Suppressor macrophage (primary cell): ENCODE measurements at places on chromosomes 6 and 20.
A peak's percentile ranks its signal among the peaks of the same experiment; 100 is the strongest.

DNA sequence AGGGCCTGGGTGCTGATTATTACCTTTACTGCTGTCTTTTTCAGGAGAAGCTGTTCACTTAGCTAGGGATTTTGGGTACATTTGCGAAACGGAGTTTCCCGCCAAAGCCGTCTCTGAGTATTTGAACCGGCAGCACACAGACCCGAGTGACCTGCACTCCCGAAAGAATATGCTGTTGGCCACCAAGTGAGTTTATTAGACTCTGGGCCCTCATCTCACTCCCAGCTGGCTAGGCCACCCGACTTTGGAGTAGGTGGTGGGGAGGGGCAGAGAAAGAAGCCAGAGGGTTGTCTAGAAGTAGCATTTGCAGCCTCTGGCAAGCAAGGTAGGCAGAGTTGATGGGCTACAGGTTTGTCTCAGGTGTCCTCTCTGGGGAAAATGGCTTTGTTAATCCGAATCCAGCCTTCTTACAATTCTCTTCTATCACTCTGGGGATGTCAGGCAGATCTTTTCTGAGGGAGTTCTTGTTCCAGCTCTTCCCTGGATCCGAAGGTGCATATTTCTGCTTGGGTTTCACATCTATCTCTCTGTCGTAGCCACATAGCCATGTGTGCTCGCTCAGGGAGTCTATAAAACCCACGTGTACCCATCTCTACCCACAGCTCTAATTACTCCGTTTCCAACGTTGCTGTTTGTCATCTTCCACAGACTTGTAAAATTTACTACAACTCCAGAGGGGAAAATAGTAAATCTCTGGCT lies 21.6 kb downstream of the TFAP2B start:
- no peak for DNase-seq

DNA sequence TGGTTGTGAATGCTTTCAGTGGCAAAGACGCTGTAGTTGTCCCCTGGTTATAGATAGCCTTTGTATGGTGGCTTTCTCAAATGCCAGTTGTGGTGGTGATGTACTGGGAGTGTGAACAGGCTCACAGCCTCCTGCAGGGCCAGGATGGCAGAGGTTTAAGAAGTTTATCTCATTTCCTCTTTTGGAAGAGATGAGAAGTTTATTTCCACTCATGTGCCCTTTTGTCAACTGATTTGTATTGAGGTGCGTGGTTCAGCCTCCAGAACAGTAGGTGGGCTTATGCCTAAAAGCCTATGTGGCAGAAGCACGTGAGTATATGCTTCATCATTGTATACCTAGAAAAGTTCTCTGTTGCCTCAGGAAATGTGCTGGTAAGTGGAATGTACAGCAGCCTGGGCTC lies 13.7 kb upstream of the ZFP57 start:
- DNase-seq, result peak; percentile 34

DNA sequence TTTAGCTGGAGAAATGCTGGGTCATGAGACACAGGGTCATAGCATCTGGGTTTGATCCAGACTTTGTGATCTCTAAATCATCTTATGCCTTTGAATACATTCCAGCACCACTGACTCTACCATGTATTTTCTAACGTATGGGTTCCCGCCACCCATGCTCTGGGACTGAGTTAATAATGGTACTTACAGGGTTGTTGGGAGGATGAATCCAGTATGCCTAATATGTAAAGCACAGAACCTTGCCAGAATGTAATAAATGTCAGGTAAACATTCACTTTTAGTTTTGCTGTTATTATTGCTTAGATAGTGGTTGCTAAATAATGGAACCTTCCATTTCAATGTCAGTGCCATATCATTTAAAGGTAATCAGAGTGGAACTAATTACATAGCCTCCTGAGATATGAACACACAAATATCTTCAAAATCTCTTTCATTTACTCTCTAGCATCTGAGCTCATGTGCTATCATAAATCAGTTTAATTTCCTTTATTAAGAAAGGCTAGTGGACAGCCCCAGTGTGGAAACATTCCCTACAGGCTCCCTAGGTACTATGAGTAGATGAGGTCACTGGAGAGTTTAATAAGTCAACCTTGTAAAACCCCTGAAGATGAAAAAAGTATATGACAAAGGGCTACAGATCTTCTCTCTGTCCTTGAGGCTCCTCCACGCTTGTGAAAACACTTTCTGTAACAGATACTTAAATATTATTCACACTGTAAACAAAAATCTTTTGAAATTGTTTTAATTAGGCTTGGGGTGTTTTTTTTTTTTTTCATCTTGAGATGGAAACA lies 226.6 kb downstream of the ALDH8A1 start:
- DNase-seq, result peak; percentile 27

- DNase-seq, result peak; percentile 29
Observed at GRCh38 chr20:37346535-37347346, 801 bp downstream of the SRC start.

DNA sequence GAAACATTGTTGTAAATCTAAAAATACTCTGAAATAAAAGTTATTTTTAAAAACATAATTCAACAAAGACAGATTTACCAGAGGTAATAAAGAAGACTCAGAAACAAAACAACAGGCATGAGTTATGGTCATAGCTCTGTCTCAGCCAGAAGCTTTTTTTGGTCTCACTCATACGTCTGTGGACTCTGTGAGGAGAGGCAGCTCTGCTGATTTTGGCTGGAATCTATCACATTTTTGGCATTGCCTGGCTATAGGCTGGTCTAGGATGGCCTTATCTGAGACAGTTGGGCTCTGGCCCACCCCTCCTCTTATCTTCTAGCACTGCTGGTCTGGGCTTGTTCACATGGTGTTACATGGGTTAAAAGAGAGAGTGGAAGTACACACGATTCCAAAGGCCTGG lies 514.0 kb upstream of the BTBD3 start:
- DNase-seq, result no peak

DNA sequence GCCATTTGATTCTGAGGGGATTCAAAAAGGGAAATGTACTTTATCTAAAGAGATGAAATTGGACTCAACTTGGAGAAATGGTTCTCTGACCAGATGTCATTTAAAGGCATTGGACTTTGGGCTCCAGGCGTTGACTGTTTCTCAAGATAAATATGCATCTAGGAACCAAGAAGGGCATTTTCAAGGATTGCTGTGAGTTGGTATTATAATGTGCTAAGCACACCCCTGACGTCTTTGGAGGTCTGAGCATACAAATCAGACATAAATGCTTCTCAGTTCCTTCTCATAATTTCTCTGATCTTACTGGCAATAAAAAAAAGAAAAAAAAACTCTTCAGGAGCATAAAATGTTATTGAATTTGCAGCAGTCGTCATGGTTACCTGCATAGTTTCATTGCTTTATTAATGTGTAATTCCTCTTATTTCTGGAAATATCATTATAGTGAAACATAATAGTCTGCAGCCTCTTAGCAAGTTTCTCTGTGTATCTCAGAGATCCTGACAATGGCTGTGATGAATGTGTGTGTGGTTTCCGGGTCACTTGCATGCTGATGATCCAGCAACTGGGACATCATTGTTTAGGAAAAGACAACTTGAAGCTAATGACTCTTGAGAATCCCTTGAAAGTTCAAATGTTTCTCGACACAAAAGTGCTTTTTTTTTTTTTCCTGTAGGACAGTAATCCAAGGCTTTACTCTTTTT lies 136.0 kb downstream of the AIG1 start:
- DNase-seq, result no peak

GRCh38 chr6:107556082-107556481 lies 66.2 kb downstream of the SOBP start:
- DNase-seq, result no peak

DNA sequence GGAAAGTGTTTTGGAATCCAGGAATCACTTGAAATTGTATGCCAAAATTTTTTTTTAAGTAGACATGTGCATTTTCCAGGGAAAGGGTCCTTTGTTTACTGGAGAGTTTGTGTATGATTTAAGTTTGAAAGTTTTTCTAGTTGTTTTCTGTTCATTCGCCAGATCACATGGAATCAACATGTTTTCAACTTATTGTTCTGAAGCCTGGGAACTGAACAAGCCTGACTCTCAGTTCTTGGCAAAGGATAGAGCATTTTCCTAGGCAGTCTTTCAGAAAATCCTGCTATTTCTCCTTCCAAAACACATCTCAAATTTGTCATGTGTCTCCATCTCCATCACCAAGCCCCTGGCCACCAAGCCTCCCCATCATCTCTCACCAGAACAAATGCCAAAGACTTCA lies 374.8 kb downstream of the MAFB start:
- DNase-seq, result no peak

DNA sequence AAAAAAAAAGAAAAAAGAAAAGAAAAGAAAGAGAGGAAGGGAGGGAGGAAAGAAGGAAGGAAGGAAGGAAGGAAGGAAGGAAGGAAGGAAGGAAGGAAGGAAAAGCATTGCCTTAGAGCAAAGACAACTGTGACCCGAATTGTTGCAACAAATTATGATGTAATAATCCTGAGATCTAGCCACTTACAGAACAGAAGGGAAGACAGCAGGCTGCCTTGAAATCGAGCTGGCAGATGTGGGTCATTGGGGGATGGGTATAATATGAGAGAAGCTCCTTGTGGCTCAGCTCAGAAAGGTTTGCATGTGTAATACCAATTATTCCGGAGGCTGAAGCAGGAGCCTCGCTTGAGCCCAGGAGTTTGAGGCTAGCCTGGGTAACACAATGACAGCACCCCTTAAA lies 208.1 kb upstream of the PROKR2 start:
- no peak for DNase-seq

DNA sequence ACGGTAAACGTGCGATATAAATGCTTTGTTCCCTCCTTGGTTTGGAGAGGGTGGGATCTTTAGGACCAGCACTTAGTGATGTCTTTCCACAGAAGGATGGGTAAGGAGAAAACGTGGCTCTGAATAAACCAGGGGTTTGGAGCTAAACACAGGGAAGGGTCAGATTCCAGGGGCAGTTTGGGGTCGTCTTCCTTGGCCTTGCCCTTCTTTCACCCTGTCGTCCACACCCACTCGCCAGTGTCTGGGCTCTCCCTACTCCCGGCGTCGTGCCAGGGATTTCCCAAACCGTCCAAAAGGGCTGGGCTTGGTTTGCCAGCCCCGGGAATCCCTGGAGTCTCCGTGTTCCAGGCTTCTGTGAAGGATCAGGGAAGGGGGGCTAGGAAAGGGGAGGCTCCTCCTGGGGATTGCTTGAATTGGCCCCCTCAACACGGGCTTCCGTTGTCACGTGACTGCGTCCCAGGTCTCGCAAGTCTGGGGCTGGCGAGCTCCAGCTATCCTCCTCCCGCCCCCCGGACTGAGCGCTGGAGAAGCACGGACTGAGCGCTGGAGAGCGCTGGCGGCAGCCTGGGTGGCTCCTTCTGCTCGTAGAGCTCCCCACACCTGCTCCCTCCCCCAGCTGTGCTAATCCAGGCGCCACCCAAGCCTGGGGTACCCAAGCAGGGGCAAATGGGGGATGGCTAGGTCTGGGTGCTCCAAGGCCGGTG lies 9.4 kb upstream of the ARMC12 start:
- peak; percentile 57 for DNase-seq

DNA sequence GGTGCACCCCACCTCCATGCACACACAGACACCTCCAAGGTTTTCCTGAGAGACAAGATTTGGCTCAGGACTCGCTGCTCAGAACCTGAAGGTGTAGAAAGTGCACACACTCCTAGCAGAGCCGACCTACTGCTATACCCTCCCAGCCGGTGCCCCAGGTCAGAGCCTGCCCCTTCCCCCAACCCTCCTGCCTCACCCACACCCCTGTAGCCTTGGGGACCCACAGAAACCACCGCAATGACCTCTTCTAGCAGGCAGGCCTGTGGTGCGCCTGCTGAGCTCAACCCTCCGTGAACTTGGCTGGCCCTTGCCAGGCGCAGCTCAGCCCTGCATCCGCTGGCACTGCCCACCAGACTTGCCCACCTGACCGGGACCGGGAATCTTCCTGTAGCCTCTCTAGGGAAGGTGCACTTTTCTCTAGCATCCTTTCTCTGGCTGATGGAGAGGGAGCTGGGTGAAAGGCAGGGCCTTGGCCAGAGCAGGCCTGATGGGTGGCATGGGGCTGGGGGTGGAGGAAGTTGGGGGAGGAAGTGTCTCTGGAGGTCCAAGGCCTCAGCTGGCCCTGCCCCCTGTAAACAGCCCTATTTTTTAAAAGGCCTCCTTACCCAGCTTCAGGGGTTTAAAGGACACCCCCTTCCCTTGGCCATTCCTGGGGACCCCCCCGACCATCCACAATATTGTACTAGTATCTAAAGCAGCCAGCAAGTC lies 36.9 kb upstream of the SLCO4A1 start:
- peak; percentile 62 for DNase-seq

DNA sequence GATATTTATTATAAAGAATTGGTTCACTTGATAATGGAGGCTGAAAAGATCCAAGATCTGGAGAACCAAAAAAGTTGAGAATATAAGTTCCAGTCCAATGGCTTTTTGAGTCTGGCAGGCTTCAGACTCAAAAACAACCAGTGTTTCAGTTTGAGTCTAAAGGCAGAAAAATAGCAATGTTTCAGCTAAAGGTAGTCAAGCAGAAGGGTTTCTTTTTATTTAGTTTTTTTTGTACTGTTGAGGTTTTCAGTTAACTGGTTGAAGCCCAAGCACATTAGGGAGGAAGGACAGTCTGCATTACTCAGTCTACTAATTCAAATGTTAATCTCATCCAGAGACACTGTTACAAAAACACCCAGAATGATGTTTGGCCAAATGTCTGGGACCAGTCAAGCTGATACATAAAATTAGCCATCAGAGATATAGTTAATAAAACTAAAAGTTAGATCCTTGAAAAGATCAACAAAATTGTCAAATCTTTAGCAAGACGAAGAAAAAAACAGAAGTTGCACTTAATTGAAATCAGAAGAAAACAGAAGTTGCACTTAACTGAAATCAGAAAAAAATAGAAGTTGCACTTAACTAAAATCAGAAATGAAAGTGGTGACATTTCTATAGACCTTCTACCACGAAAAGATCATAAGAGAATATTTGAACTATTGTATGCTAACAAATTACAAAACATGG lies 980.3 kb upstream of the FLRT3 start:
- DNase-seq, result no peak

- no peak for DNase-seq
Observed at GRCh38 chr6:3542032-3542640, 85.3 kb upstream of the SLC22A23 start.

DNA sequence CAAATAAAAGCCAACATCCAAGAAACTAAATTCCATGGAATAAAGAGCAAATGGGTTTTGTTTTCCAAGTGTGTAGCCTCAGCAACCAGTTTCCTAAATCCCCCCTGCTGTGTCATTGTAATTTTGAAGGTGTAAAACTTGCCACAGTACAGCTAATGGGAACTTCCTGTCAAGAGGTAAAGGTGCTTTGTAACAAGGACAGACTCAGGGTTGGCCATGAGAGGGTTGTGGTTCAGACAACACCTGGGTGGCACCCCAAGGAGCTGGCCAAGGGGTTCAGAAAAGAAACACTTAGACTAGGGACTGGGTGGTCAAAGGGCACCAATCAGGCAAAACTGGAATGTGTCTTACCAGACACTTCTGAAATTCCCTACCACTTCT lies 52.4 kb upstream of the LYRM2 start:
- DNase-seq, result no peak

DNA sequence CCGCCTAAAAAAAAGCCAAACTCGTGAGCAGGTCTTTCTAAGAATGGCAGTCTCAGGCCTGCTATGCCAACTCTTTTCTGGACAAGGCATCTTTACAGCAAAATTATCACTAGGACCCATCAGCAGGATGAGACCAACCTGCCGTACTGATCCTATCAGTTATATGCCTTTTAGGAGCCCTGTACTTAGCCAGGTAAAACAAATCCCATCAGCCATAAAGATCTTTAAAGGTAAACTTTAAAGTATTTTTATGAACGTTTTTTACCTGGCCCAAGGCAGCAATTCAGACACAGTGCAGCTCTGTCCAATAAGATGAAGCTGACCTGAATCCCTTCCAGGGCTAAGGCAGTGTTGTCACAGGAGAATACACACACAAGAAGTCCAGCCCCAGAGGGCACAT lies 51.3 kb upstream of the TGM3 start:
- DNase-seq, result no peak
